ENCODE measurements at places on chromosomes 13 and 19. TPM values are rescaled to one million over a fixed set of nuclear protein-coding genes. Genes with fewer than 3 reads are reported as not detected.
A peak's percentile ranks its signal among the peaks of the same experiment; 100 is the strongest.

DNA sequence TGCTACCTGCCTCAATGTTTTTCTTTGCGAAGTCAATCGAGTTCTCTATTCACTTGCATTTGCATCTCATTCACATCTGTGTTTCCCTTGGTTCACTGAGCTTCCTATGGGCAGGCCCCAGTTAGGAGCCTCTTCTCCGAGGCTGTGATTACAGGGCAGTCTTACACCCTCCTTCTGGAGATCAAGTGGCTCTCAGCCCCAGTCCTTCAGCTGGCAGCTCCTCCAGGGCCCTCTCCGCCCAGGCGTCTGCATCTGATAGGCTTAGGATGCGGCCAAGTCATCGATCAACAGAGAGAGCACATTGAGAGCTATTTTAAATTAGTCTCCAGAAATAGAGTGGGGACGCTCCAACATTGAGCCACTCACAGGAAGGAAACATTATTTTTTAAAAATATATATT lies 44.2 kb downstream of the MBNL2 start:
- H3K27ac ChIP-seq = peak overlapping the region; percentile 79
- no peaks in the 10 kb centered on the region for H3K27me3 ChIP-seq
- H3K4me1 ChIP-seq = peaks cover 95% of the 10 kb centered on the region
- no peak for DNase-seq

- H3K27ac ChIP-seq = no peak overlapping the region
- H3K4me3 ChIP-seq = no peak overlapping the region
- no peak for DNase-seq
- no peaks in the 10 kb centered on the region for H3K27me3 ChIP-seq
- no peaks in the 10 kb centered on the region for H3K36me3 ChIP-seq
These were observed 270.5 kb downstream of the GPC6 start for GRCh38 chr13:93496985-93497673.

Gene OR7D2
- total RNA-seq = not detected

DNA sequence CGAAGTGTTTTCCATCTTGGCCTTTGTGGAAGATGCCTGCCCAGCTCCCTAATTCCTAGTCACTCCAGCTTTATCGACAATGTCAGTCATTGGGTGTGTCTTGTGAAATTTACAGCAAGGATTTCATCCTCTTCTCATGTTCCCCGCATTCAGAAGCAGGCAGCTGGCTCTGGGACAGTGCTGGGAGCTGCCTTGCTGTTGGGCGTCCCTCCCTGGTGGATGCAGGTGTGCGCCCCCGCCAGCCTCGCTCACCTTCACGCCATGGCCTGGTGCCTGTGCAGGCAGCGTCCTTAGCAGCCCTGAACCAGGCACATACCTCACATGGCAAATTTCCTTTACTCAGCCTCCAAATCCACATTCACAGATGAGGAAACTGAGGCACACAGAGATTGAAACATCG lies 39.7 kb upstream of the TFDP1 start:
- H3K27me3 ChIP-seq = no peaks in the 10 kb centered on the region
- peak overlapping the region; percentile 66 for H3K27ac ChIP-seq
- DNase-seq = no peak
- peaks cover 40% of the 10 kb centered on the region for H3K4me1 ChIP-seq
- H3K4me3 ChIP-seq = no peak overlapping the region

Gene CYP4F8
- total RNA-seq = not detected

DNA sequence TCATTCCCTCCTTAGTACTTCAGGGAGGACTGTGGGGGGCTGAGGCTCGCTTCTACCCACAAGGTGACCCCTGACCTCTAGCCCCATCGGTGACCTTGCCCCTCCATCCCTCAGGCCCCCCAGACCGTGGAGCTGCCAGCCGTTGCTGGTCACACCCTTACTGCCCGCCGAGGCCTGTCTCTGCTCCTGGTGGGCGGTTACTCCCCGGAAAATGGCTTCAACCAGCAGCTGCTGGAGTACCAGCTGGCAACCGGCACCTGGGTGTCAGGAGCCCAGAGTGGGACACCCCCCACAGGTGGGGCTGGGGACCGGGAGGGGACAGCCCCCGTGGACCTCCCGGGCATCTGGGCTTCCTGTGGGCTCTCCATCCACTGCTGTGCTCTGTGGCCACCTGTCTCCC lies 31.9 kb downstream of the MEGF8 start:
- peaks cover 98% of the 10 kb centered on the region for H3K36me3 ChIP-seq
- no peak overlapping the region for H3K4me3 ChIP-seq
- no peak overlapping the region for H3K27ac ChIP-seq

DNA sequence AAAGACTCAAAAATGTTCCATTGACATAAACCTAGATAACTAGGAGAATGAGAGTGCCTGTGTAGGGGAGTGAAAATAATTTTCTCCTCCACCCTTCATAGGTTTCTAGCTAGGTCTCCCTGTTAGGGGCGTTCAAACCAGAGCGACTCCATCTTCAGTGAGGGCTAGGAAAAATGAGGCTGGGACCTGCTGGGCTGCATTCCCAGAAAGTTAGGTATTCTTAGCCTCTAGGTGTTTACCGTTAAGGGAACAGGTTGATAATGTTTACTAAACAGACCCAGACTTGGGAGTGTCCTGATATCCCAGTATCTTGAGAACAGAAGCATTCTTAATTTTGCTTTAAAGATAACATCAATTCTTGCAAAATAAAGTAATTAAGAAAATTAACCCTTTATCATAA lies 20.1 kb downstream of the PABPC3 start:
- H3K4me3 ChIP-seq = no peak overlapping the region
- no peak overlapping the region for H3K27ac ChIP-seq
- H3K36me3 ChIP-seq = no peaks in the 10 kb centered on the region
- H3K4me1 ChIP-seq = no peaks in the 10 kb centered on the region
- H3K27me3 ChIP-seq = no peaks in the 10 kb centered on the region

- no peaks in the 10 kb centered on the region for H3K36me3 ChIP-seq
- H3K4me3 ChIP-seq = no peak overlapping the region
- DNase-seq = no peak
- no peaks in the 10 kb centered on the region for H3K4me1 ChIP-seq
These were observed 491.8 kb downstream of the DIAPH3 start for GRCh38 chr13:59671881-59672280.

DNA sequence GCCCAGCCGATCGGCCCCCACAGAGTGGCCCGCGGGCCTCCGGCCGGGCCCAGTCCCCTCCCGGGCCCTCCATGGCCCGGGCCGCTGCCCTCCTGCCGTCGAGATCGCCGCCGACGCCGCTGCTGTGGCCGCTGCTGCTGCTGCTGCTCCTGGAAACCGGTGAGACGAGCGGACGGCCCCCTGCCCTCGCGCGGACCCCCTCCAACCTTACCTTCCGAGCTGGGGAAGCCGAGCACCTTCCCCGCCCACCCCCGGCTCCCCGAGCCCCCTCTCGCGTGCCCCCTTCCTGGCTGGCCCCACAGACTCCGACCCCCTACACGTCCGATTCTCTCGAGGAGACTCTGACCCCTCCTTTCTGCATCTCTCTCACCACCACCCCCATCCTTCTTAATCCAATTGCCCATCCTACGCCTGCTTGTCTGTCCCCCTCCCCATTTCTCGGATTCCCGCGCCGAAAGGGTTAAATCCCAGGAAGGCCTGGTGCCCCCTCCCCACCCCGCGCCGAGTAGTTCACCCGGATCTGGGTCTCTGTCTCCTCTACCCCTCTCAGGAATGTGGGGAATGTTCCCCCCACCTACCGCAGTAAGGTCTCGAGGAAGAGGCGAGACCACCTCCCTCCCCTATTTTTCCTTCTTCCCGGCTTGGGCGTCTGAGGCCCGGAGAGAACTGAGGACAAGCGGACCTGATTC lies 502 bp downstream of the NECTIN2 start:
- no peaks in the 10 kb centered on the region for H3K27me3 ChIP-seq
- no peak for DNase-seq
- peak overlapping the region; percentile 98 for H3K27ac ChIP-seq
- H3K4me3 ChIP-seq = peak overlapping the region; percentile 100
- H3K36me3 ChIP-seq = no peaks in the 10 kb centered on the region

GRCh38 chr13:33228648-33229445 lies 56.7 kb downstream of the STARD13 start:
- DNase-seq = no peak
- no peaks in the 10 kb centered on the region for H3K27me3 ChIP-seq
- peak overlapping the region; percentile 72 for H3K27ac ChIP-seq
- peaks cover 12% of the 10 kb centered on the region for H3K36me3 ChIP-seq

DNA sequence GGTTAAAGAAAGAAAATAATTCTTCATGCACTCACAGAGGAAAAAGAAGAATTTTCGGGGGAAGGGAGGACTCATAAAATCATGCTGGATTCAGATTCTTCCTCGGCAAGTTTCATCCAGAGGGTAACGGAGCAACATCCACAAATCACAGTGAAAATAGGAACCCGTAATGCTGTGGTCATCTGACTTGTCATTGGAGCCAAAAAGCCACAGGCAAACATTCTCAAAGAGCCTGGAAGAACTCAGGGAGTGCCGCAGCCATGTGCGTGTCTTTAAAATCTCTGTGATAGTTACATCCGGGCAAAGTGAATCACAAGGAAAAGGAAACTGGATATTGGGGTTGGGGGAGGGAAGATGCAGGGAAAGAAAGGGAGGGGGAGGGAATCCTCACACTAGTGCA lies 33.0 kb upstream of the VSTM2B start:
- H3K4me3 ChIP-seq = no peak overlapping the region
- peak; percentile 50 for DNase-seq
- H3K4me1 ChIP-seq = peaks cover 9% of the 10 kb centered on the region
- no peak overlapping the region for H3K27ac ChIP-seq
- H3K36me3 ChIP-seq = no peaks in the 10 kb centered on the region

Gene SLC6A16
- total RNA-seq = 2.8 TPM

Gene BRCA2
- total RNA-seq = 0.42 TPM

- no peaks in the 10 kb centered on the region for H3K4me1 ChIP-seq
- H3K27me3 ChIP-seq = no peaks in the 10 kb centered on the region
- no peak overlapping the region for H3K27ac ChIP-seq
These were observed 747.8 kb downstream of the EFNB2 start for GRCh38 chr13:105787632-105788031.

All from esophagus muscularis mucosa (tissue), 4 donors.